OCI-LY7 (cell line): ENCODE measurements at places on chromosomes 6 and 20.

GRCh38 chr20:50675671-50676376 lies 15.5 kb downstream of the RIPOR3 start:
- DNase-seq, result no peak

- DNase-seq, result peak; percentile 71
These were observed 54.9 kb downstream of the TAF4 start for GRCh38 chr20:62010551-62011402.

DNA sequence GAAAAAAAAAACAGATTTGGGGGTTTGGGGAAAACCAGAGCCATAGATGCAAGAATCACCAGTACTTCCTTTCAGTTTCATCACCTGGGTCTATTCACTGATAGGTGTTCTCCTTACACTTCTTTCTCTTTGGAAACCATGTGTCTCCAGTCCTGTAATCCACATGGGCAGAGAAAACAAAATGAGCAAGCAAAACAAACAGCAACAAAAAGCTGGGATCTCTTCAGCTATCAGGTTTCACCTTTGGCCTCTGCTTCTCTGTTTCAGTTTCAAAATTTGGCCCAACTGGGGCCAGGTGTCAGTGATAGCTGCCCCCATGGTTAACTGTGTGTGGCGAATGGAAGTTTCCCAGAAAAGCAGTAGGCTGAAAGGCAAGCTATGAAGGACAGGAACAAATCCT lies 220.0 kb upstream of the THBS2 start:
- no peak for DNase-seq

DNA sequence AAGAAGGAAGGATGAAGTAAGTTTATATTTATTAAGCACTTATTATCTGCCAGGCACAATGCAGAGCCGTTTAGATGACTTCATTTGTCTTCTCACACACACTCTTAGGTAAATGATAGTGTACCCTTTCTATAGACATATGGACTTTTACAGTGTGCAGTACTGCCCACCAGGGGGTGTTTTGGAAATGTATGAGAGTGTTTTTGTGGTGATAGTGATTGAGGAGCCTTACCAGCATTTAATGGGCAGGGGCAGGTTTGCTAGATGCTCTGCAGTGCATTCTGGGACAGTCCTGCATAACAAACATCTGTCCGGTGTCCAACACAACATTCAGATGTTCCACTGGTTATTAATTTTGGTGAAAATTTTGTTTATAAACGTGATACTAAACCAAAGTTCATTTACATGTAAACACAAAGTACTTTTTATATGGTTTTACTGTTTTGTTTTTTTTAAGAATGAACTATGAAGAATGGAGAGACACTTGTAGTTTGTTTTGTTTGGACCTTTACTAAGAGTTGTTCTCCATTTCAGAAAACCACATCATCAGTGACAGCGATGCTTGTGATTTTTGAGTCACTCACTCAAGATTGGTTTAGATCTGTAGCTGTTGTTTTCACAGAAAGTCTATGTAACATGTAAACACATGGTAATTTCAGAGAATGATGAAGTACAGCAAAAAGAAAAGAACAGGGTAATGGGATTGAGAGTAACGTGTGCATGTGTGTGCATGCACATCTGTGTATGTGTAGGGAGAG lies 19.9 kb downstream of the KCNS1 start:
- DNase-seq, result peak; percentile 16

DNA sequence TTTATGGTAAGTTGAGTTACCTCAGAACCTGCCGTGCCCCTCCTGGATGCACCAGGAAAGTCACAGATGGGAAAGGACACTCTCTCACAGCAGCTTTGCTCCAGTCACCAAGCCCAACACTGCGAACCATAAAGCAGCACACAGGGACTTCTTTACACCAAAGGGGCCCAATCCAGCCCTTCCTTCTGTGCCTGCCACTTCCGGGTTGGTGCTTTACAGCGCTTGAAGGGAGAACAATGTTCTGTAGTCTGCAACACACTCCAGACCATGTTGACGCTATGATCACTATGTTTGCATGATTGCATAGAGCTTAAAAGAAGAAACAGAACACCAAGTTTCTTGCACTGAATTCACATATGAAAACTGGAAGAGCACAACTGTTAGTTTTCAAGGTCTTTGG lies 57.1 kb downstream of the SERAC1 start:
- no peak for DNase-seq

- no peak for DNase-seq
These were observed 11.8 kb downstream of the TLDC2 start for GRCh38 chr20:36887752-36888090.

- no peak for DNase-seq
These were observed 19.9 kb downstream of the ATXN1 start for GRCh38 chr6:16741112-16742016.

- DNase-seq, result no peak
These were observed 115.9 kb downstream of the JPH2 start for GRCh38 chr20:44071057-44071456.
